ENCODE measurements at places on chromosomes 2 and 18.

- H3K36me3 ChIP-seq = no peaks in the 10 kb centered on the region
- no peak overlapping the region for H3K4me3 ChIP-seq
- H3K4me1 ChIP-seq = peaks cover 4% of the 10 kb centered on the region
- no peak overlapping the region for H3K27ac ChIP-seq
Measured at GRCh38 chr2:196985511-196986183, 59.1 kb upstream of the PGAP1 start.

DNA sequence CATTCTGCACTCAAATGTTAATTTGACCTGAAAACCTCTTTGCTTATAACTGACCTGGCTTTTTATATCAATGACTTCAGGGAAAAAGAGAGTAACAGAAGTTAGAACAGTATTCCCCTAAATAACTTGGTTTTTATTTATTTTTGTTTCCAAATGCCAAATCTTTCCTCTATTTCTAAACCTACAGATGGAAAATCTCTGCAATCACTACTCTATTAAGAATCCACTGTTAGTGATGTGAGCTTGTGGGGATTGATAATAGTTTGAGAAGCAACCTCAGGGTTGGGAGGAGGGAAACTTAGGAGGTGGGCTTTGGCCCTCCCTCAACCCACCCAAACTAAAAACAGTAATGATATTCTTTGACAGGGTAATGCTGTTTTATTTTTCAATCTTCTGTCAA is 351.8 kb downstream of the DCC start:
- DNase-seq = no peak
- no peak overlapping the region for H3K27ac ChIP-seq
- H3K27me3 ChIP-seq = no peaks in the 10 kb centered on the region
- no peaks in the 10 kb centered on the region for H3K4me1 ChIP-seq
- no peak overlapping the region for H3K4me3 ChIP-seq

DNA sequence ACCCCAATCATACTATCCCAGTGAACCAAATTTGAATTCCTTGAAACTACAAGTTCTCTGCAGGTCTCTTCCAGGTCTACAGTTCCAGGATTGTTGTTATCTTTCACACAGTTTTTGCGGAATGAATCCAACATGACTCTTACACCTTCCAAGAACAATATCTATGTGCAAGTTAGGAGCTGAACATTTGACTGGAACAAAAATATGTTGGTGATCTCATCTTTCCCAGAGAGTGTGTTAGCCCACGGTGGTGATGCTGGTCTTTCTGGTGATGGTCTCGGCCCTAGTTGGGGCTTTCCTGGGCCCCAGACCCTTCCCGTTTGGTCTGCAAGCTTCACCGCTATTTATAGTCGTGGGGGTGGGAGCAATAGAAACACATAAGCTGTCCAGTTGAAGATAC is 173.7 kb downstream of the TPGS2 start:
- no peak overlapping the region for H3K27ac ChIP-seq
- H3K4me1 ChIP-seq = no peaks in the 10 kb centered on the region
- no peak for DNase-seq
- H3K36me3 ChIP-seq = no peaks in the 10 kb centered on the region
- peaks cover 9% of the 10 kb centered on the region for H3K27me3 ChIP-seq

GRCh38 chr2:1791685-1792435 is 47.5 kb upstream of the PXDN start:
- H3K4me1 ChIP-seq = no peaks in the 10 kb centered on the region
- no peaks in the 10 kb centered on the region for H3K27me3 ChIP-seq
- DNase-seq = no peak
- H3K4me3 ChIP-seq = no peak overlapping the region

- H3K4me3 ChIP-seq = no peak overlapping the region
- no peak overlapping the region for H3K27ac ChIP-seq
- DNase-seq = no peak
- no peaks in the 10 kb centered on the region for H3K27me3 ChIP-seq
- H3K36me3 ChIP-seq = no peaks in the 10 kb centered on the region
Measured at GRCh38 chr18:6374340-6374739, 40.4 kb downstream of the L3MBTL4 start.

DNA sequence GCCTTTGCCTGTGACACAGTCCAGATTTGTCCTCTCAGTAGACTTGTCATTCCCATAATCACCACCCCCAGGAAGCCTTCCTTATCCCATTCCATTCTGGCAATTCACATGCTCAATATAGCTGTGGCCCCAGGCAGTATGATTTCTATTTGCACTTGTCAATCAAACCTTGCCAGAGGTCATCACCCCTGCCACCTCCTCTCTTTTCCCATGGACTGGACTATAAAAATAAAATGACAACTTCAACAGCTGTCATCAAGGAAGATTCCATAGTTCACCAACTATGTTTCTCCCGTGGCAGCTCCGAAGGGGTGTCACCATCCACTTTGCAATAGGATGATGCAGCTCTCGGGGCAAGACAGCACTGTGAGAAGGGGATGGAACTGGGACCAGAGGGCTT is 255.7 kb downstream of the CELF4 start:
- no peaks in the 10 kb centered on the region for H3K4me1 ChIP-seq
- DNase-seq = no peak
- no peaks in the 10 kb centered on the region for H3K36me3 ChIP-seq
- peaks cover under 1% of the 10 kb centered on the region for H3K27me3 ChIP-seq
- H3K27ac ChIP-seq = no peak overlapping the region
